ENCODE measurements at places on chromosomes 7 and 10.

- DNase-seq = no peak
Observed at GRCh38 chr7:20647036-20647435, 31.6 kb downstream of the ABCB5 start.

GRCh38 chr7:96331233-96331632 is 9.3 kb upstream of the SLC25A13 start:
- DNase-seq = no peak

GRCh38 chr10:95865814-95866466 is 41.8 kb upstream of the CC2D2B start:
- DNase-seq = no peak

DNA sequence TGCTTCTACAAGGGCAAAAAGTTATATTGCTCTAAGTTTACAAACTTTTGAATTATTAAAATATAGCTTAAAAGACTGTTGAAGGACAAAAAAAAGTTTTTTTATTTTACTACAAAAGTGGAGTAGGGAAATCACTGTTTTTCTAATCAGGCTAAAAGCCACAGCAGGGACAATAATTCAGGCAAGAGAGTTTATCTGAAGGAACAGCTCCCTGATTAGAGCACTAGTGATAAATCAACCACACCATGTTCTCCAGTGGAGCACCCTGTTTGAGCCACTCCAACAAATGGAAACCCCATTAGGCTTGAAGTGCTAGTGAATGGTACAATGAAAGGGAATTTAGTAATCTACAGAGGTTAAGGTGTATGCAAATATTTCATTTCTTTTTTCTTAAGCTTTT is 357.1 kb downstream of the SEMA3D start:
- no peak for DNase-seq

DNA sequence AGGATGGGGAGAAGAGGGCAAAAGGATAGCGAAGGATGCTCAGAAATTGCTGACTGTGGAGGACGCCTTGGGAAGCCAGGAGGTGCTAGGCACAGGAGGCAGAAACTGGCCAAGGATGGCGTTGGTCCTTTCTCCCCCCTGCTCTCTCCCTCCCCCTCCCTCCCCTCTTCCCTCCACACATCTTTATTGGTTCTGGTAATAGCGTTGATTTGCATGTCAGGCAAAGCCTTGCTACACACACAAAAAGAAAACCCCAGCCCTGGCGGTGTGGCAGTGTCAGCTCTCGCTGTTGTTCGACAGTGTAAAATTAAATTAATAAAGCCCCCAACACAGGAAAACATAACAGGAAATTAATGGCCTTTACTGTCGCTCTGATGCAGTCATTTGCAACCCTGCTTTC is 47.2 kb downstream of the PAX2 start:
- DNase-seq = no peak

GRCh38 chr10:37937864-37938263 is 38.6 kb downstream of the ZNF25 start:
- DNase-seq = no peak

DNA sequence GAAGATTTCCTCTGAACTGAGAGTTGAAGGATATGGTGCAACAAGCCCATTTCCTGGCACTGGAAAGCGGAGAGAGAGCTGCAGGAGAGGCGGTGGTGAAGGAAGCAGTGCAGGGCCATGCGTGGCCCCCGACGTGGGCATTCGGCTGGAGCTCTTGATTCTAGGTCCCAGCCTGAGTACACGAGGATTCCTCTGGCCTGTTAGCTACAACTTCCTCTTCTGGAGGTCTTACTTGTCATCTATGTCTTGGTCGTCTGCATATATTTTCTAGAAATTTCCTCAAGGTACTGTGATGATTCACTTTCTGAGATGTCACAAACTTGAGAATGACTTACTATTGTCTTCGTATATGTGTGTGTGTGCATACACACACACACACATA is 59.2 kb upstream of the JAZF1 start:
- DNase-seq = no peak

GRCh38 chr7:51242007-51242691 is 74.5 kb downstream of the COBL start:
- DNase-seq = no peak

GRCh38 chr7:27640884-27641574 is 21.7 kb downstream of the HIBADH start:
- DNase-seq = no peak

- no peak for DNase-seq
Observed at GRCh38 chr7:30422922-30423321, 55.7 kb downstream of the NOD1 start.

- no peak for DNase-seq
Observed at GRCh38 chr7:27185854-27186667, 1.0 kb upstream of the HOXA11 start.

DNA sequence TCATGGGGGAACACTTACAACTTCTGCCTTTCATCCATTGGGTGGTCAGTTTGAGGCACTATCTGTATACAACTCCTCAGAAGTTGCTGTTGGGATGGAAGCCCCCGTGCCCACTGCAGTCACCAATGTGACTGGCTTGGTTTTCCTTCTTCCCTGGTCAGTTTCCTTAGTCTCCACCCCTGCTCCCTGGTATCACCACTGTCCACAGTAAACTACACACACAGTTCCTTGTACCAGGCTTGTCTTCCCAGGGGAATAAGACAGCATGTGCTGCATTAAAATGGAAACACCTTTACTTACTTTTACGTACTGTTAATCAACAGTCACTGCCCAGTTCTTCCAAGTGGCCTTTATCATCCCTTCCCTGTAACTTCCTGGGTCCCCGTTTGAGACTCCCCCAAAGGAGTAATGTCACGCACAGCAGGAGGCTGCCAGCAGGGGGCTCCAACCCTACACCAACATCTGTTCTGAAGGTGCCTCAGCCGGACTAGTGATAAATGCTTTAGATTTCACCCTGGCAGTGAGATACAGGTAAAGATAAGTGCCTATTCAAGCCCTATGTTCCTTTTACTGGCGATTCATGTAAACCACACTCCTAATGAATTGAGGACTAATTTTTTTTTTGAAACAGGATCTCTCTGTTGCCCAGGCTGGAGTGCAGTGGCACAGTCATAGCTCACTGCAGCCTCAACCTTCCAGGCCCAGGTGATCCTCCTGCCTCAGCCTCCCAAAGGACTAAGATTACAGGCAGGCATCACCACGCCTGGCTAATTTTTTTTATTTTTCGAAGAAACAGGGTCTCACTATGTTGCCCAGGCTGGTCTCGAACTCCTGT is 45.3 kb upstream of the PIK3AP1 start:
- DNase-seq = peak; percentile 68

DNA sequence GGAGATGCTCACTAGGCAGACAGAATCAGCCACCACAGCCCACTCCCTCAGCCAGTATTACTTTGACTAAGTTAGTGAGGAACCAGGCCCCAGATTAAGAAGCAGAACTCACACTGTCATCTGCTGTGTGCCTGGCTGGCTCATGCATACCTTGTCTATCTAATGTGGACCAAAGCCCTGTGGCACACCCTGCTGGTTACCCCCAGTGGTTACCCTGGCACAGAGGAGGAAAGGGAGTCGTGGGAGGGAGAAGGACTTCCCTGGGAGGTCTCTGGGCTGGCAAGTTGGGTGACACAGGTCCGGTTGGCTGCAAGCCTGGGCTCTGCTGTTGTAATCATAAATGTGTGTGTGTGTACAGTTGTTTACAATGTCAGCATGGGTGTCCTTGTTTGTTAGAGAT is 7.5 kb upstream of the SH2D4B start:
- peak; percentile 21 for DNase-seq

DNA sequence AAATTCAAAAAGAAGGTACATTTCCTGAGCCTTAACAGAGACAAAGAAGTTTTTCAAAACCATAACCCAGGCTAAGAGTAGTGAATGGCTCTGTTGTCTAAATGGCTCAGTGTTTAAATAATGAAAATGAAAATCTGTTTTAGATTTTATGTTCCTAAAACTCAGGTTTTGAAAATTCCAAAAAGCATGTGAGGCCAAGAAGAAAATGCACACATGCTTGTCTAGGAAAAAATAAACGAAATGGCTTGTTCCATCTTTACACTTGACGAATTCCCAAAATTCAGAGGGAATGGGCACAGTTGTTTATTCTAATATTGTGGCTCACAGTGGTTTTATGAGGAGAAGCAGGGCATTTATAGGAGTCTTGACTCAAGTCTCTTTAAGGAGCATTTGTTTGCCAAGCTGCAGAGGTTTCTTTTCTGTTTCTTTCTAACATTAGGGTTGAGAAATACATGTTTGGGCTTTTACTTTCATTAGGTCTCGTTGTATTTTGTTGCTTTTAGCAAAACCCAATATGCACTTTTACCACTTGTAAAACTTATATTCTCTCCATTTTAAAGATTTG is 527.6 kb upstream of the ANKRD30A start:
- no peak for DNase-seq

GRCh38 chr7:31962246-31962645 is 108.0 kb downstream of the PDE1C start:
- no peak for DNase-seq

- DNase-seq = no peak
Observed at GRCh38 chr10:117775526-117775925, 233.0 kb downstream of the EMX2 start.

All from stimulated activated CD8-positive, alpha-beta memory T cell treated with anti-CD3 and anti-CD28 coated beads, Interleukin-4, amount 100 ng/mL, for 24 hours (primary cell).